ENCODE measurements at places on chromosomes 7 and 10.

GRCh38 chr10:69757206-69757552 lies 44.5 kb upstream of the COL13A1 start:
- DNase-seq: no peak

DNA sequence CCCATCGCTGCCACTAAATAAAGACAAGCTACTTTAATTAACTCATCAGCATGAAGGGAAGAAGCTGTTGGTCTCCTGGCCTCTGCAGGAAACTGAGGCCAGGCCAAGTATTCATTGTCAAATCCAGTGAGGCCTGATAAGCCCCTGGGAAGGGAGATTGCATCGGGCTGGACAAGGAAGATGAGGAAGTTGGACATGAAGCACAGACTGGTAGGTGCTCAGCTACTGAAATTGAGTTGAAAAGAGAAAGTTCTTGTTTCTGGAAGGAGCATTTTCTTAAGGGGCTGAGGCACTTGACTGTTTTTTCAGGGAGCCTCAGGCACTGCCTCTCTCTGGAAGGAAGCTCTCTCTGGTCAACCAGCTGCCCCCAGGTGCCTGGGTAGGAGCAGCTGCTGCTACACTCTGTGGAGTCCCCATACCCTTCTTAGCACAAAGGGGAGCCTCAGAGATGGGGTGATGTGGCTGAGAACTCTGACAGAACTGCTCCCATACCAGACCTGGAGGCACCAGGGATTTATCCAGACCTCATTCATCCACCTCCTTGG lies 90.3 kb upstream of the IKZF1 start:
- no peak for DNase-seq

- DNase-seq: no peak
Measured at GRCh38 chr10:96902117-96902516, 70.0 kb downstream of the LCOR start.

DNA sequence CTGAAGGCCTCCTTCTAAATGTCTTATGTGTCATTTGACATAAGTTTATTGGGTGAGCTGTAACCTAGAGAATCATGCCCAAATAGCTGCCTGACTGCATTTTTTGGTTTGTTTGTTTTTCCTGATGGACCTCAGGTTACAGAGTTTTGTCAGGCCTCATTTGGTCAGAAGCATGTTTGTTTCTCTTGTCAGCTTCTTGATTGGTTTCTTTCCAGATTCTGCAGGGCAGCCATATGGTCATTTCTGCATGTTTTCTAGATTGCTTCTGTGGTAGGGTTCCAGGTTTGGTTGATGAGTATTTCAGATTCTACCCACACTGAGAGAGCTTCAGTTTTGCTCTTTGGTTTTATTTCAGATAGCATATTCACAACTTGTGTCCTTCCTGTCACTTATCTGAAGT lies 28.0 kb downstream of the GLCCI1 start:
- peak; percentile 65 for DNase-seq

DNA sequence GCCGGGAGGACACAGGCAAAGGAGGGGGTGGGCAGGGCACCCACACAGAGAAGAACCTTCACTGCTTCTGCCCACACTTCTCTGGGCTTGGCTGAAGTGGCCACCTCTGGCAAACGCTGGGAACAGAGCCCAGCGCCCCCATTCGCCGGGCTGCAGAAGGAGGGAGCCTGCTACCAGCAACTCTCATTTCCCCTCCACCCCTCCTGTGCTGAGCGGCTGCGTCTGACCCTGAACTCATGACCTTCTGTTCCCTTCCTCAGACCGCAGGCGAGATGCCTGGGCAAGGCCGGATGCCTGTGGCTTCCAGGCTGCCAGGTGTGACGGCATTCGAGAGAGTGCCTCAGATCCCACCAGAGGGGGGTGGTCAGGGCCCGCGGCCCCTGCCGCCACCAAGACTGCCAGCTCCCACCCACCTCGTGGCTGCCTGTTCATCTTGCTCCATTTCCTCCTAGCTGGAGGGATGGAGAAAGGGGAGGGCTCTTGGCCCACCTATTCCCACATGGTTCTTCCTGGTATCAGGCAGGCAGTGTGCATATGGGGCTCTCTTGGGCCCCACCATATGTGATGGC lies 19.8 kb downstream of the DNAJB12 start:
- DNase-seq: peak; percentile 100

Measured in fibroblast of lung (primary cell).